Activated T-helper 1 cell treated with Interleukin-2 at 50 U/mL for 16 hours (primary cell): ENCODE measurements at places on chromosomes 7 and 10.

DNA sequence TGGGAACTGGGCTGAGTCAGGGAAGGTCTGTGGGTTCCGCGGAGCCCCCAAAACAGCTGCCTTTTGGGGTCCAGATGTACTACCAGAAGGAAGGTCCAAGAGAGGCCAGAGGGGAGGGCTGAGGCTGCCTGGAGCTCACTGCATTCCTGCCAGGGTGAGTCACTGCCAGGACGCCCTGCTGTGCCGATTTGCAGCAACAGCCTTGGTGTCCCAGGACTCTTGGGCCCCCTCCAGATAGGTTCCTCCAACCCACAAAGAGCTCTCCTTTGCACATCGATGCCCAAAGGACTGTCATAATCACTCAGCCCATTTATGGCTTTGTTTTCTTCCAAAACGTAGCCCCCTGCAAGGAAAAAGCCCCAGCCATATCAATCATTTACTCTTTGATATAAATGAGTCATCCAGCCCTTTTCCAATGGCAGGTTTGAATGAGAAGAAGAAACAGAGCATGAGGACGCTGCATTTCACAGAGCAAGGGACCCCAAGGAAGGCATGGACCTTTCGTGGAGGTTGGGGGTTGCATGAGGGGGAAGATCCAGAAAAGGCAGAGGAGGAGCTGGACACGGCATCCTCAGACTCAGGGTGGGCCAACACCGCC, 32.2 kb upstream of the COL13A1 start:
- no peak for DNase-seq

GRCh38 chr7:159094023-159094740, 50.5 kb downstream of the VIPR2 start:
- DNase-seq = no peak

DNA sequence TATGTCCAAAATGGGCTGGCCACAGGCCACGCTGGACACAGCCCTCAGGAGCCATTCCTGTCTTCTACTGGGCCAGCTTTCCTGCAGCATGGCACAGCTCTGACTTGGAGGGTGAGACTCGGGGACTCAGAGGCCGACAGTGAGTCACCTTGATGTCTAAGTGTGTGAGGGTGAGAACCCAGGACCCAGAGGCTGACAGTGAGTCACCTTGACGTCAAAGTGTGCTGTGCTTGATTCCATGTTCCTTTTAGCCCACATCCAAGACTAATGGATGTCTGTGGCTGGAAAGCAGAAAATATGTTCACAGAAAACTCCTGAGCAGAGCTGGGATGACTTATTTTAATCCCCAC, 6.0 kb upstream of the FAM170B start:
- no peak for DNase-seq

DNA sequence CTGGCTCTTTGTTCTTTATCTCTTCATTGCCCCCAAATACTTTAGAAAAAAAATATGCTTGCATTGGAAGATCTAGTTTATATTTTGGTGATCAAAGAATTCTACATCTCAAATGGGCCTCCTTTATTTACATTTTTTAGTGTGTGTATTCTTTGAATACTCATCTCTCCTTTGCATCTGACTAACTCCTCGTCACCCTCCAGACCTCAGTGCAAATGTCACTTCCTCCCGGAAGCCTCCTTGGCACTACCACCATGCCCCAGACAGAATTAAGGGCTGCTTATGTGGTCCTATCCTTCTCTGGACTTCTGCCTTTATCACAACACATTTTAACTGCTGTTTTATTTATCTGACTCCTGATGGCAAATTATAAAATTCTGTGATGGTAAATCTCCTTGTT, 52.0 kb upstream of the PPP1R3C start:
- DNase-seq = no peak

DNA sequence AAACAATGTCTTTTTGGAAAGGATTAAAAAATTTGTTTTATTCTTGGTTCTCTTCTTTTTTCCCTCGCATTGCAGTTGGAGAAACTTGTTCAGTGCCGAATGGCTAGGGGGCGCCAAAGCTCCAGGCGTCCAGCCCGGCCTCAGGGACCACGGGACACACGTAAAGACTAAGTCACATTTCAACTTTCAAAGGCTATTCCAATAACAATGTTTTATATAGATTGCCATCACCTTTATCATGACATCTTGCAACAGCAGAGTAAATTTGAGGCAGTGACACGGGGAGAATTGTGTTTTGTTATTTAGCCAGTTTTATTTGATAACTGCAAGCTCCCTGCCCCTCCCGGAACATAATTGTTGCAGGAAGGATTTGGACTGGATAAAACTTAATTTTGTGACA, 2.2 kb upstream of the IGFBP3 start:
- no peak for DNase-seq

DNA sequence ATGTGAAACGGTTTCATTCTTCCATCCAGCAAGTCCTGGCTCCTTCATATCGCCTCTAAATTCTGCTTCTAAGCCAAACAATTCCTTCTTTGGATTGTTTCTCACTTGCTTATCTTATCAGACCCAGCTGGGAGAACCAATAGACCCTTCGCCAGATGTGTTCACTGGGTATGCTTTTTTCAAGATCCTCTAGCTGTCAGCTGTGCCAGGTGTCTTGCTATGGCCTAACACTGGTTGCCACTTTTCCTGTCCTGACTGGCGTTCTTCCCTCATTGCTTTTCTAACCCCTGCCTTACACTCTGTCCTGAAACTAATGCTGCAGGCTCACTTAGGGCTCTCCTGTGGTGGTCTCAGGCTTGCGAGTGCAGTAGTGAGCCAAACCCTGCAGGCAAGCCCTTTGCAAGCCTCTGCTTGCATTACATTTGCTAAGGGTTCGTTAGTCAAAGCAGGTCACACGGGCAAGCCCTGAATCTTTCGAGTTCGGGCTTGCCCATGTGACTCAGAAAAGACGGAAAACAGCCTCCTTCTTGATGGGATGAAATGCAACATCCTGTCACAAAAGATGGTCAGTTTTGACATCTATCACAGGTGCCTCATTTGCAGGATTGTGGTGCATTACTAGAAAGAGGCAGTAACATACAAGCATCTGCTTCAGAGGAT, 92.8 kb downstream of the VWC2 start:
- no peak for DNase-seq

DNA sequence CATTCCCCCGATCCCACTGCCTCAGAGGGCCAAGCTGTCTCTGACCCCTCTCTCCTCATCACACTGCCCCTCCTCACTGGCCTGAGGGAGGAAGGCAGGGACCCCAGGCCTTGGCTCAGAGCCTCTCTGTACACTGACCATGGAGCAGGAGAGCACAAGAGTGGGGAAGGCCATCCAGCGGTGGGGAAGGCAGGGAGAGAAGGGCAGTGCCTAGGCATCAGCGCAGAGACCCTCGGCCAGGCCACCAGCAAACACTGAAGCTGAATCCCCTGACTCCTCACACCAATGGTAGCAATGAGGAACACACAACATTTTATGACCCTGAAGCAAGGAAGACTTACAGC, 14.8 kb downstream of the OGDHL start:
- DNase-seq = no peak

- DNase-seq = no peak
These were observed 45.6 kb upstream of the SCIN start for GRCh38 chr7:12524794-12525386.
